ENCODE measurements at places on chromosomes 3 and 15.

- H3K36me3 ChIP-seq, result no peaks in the 10 kb centered on the region
- no peak overlapping the region for H3K27ac ChIP-seq
- no peaks in the 10 kb centered on the region for H3K4me1 ChIP-seq
- no peak overlapping the region for H3K4me3 ChIP-seq
- no peaks in the 10 kb centered on the region for H3K27me3 ChIP-seq
Observed at GRCh38 chr3:62604298-62604697, 230.9 kb upstream of the FEZF2 start.

DNA sequence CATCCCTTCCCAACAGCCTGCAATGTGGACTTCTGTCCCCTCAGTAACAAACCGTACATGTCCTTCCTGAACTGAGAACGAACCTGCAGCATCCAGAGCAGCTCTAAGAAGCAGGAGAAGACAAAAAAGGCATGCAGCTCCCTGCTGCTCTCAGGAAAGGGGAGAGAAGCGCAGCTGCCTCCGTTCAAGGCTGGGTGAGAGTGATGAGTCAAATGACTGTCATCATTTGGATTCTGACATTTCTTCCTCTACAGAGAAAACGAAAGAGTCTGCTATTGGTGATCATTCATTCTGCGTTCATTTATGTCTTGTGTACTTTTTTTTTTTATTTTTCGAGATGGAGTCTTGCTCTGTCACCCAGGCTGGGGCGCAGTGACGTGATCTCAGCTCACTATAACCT lies 677.8 kb downstream of the FHIT start:
- H3K27ac ChIP-seq, result no peak overlapping the region
- peaks cover 7% of the 10 kb centered on the region for H3K27me3 ChIP-seq
- no peaks in the 10 kb centered on the region for H3K36me3 ChIP-seq
- peaks cover 8% of the 10 kb centered on the region for H3K4me1 ChIP-seq
- no peak for ATAC-seq
- no peak overlapping the region for H3K4me3 ChIP-seq

- H3K36me3 ChIP-seq, result no peaks in the 10 kb centered on the region
- H3K4me1 ChIP-seq, result no peaks in the 10 kb centered on the region
- no peak overlapping the region for H3K27ac ChIP-seq
- no peak for ATAC-seq
- no peak overlapping the region for H3K4me3 ChIP-seq
- no peaks in the 10 kb centered on the region for H3K27me3 ChIP-seq
Observed at GRCh38 chr3:18919158-18919557, 229.2 kb upstream of the KCNH8 start.

GRCh38 chr3:128374746-128375445 lies 91.8 kb downstream of the DNAJB8 start:
- H3K27me3 ChIP-seq, result no peaks in the 10 kb centered on the region
- H3K36me3 ChIP-seq, result peaks cover 5% of the 10 kb centered on the region
- ATAC-seq, result peak; percentile 75
- H3K4me3 ChIP-seq, result no peak overlapping the region
- H3K4me1 ChIP-seq, result peaks cover 52% of the 10 kb centered on the region

DNA sequence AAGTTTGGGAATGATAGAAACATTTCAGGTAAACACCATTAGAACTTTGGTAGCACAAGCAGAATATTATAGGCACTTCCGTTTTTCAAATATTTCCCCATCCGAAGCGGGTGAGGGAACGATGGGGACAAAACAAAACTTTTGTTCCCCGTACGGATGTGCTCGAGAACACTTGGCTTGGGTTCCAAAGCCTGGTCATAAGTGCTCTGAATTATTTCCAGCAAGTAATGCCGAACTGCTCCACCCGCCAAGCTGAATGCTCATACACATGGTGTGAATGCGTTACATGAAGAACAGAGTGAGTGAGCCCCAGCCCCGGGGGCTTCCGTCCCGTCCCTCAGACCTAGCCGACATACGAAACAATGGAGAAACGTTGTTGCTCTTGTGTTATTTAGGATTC lies 438.2 kb upstream of the ARRDC4 start:
- H3K4me3 ChIP-seq, result no peak overlapping the region
- no peak overlapping the region for H3K27ac ChIP-seq
- no peaks in the 10 kb centered on the region for H3K27me3 ChIP-seq
- H3K36me3 ChIP-seq, result no peaks in the 10 kb centered on the region

DNA sequence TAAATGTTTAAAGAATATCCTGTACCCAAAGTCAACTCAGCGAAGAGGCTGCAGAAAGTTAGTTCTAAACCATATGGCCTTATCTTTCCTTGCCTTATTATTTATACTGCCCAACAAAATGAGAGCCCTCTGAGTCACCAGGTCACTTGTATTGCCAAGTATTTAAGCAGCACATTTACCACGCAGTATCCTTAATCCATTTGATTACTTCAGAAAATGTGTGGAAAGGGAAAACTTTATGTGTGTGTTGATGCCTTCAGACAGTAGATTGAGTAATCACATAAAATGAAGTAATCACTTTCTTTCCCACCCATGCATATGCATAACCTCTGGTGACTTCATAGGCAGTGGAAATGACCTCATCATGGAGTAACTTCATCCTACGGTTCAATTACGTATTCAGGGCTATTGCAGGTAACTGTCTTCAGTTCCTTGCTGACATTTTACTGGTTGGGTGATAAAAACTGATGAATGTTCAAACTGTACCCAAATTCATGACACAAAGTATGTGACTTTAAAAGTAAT lies 7.5 kb upstream of the CADPS start:
- no peak overlapping the region for H3K4me3 ChIP-seq
- no peak overlapping the region for H3K27ac ChIP-seq
- no peaks in the 10 kb centered on the region for H3K27me3 ChIP-seq
- no peaks in the 10 kb centered on the region for H3K4me1 ChIP-seq
- no peak for ATAC-seq

DNA sequence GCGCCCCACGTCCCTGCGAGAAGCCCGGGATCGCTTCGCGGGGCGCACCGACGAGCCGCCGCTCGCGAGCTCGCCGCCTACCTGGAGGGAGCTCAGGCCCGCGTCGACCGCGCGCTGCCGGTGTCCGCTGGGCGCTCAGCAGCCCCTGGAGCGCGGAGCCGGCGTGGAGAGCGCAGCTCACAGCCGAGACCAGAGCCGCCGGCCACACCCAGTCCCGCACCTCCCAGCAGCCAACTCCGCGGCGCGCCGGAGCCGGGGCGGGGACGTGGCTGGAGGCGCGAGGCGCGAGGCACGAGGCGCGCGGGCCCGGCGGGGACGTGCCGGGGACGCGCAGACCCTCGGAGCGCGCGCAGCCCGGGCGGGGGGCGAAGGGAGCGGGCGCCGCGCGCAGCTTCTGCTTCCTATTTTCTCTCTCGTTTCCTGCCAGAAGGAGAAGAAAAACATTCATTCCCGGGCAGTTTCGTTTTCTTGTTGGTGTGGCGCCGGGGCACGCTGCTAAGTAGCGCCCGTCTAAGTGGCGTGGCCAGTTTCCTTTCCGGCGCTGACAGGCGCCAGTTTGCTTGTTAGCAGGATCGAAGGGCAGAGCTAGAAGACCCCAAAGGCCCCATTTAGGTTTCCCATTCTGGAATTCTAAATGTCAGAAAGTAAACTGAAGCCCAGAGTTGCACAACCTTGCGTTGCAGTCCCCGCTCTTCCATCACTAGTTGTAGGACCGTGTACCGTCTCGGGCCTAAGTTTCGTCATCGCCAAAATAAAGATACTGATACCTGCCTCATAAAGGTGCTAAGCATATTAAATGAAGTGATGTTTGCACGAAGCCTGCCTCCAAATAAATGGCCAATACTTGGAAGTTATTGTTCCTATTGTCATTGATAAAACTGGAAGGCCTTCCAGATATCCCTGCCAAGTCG lies at the start of gene GNB4:
TSS of gene GNB4 (minus strand) at position 206 of the 911 bp plus-strand sequence. CDS start 25,270 bp downstream, outside the sequence.
- ATAC-seq, result peak; percentile 93
- H3K27me3 ChIP-seq, result no peaks in the 10 kb centered on the region
- H3K36me3 ChIP-seq, result peaks cover 19% of the 10 kb centered on the region
- H3K4me1 ChIP-seq, result peaks cover 55% of the 10 kb centered on the region
- H3K27ac ChIP-seq, result peak within 1 kb of the TSS; percentile 86

DNA sequence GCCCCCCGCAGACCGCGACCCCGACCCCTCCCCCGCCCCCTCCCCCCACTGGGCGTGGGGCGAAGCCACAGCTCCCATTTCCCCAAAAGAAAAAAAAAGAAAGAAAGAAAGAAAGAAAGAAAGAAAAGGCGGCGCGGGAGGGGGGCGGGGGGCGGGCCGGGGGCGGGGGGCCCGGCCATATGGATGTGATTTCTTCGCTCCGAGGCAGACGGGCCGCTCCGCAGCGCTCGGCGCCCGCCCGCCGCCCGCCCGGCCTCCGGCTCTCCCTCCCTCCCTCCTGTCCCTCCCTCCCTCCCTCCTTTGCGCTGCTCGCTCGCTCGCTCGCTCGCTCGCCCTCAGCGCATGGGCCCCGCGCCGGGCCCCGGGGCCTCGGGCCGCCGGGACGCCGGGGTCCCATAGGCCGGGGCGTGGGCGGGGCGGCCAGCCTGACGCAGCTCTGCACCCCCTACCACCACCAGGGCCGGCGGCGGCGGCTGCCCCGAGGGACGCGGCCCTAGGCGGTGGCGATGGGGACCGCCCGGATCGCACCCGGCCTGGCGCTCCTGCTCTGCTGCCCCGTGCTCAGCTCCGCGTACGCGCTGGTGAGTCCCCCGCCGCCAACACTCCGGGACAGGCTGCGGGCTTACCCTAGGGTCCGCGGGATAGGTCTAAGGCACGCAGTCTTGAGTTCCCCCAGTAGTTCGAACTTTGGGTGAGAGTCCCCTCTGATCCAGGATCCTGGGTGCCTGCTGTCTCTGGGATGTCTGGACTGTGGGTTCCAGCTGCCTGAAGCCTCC lies 5.7 kb downstream of the PTH1R start:
- ATAC-seq, result peak; percentile 40
- no peak overlapping the region for H3K27ac ChIP-seq
- H3K36me3 ChIP-seq, result no peaks in the 10 kb centered on the region
- H3K4me3 ChIP-seq, result peak overlapping the region; percentile 74

- H3K4me1 ChIP-seq, result peaks cover 70% of the 10 kb centered on the region
- peaks cover 25% of the 10 kb centered on the region for H3K36me3 ChIP-seq
- H3K27ac ChIP-seq, result peak overlapping the region; percentile 99
- H3K27me3 ChIP-seq, result peaks cover 8% of the 10 kb centered on the region
Observed at GRCh38 chr15:70096215-70097062, 1.3 kb downstream of the TLE3 start.

- no peaks in the 10 kb centered on the region for H3K4me1 ChIP-seq
- no peak overlapping the region for H3K4me3 ChIP-seq
- no peaks in the 10 kb centered on the region for H3K36me3 ChIP-seq
- H3K27ac ChIP-seq, result no peak overlapping the region
- no peak for ATAC-seq
Observed at GRCh38 chr15:82091636-82092140, 45.9 kb upstream of the MEX3B start.

DNA sequence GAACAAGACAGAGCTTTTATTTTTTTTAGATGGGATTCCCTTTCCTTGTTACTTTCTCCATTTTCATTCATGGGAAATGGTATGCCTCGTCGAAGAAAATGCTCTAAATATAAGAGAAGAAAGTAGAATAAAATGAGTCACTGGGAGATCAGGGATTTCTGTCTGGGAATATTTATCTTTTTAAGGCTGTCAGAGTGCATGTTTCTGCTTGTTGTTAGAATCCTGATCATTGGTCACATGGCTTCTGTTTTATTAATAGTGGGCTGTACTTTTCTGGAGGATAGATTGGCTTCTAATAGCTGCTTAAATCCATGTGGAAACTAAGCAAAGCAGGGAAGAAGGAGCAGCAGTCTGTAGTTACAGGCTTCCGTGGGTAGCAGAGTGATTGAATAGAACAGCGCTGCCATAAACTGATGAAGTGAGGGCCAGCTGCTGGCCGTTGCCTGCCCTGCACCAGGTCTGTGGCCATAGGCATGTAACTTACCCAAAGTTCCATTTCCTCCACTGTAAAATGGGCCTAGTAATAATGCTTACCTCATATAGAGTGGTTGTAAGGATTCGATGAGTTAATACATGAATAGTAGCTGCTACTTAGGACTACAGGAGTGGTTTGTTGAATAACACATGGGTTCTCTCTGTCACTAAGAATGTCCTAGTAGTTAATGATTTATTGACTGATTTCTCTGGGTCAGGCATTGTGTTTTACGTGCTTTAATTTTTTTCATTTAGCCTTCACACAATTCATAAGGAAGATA lies 289.9 kb downstream of the SATB1 start:
- no peaks in the 10 kb centered on the region for H3K36me3 ChIP-seq
- H3K4me1 ChIP-seq, result no peaks in the 10 kb centered on the region
- no peak for ATAC-seq
- no peak overlapping the region for H3K4me3 ChIP-seq
- no peak overlapping the region for H3K27ac ChIP-seq

DNA sequence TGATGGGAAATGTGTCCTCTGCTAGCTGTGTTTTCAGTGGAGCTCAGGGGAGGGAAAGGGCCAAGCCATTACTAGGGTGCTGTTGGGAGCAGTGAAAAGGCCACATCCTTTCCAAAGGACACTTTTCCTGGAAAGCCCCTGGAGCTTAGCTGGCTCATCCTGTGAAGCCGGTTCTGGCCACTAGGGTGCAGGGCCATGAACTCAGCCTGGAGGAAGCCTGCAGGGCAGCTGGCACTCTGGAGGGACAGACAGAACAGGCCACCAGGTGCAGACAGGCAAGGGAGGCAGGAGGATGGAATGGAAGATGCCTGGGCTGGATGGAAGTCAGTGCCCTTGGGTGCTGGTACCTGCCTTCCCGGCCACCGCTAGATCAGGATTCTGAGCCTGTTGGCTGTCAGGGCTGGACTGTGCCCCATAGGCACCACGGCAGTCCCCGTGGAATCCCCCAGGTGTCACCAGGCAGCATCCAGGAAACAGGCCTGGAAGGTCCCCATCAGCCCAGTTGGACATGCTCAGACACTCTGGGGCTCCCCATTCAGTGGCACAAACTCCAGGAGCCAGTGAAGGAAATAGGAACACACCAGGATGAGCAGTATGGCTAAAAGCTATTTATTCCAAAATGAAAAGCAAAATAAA lies 76.2 kb upstream of the C2CD4B start:
- peaks cover 7% of the 10 kb centered on the region for H3K27me3 ChIP-seq
- no peaks in the 10 kb centered on the region for H3K4me1 ChIP-seq
- H3K27ac ChIP-seq, result no peak overlapping the region
- H3K36me3 ChIP-seq, result no peaks in the 10 kb centered on the region
- no peak for ATAC-seq
- H3K4me3 ChIP-seq, result no peak overlapping the region

DNA sequence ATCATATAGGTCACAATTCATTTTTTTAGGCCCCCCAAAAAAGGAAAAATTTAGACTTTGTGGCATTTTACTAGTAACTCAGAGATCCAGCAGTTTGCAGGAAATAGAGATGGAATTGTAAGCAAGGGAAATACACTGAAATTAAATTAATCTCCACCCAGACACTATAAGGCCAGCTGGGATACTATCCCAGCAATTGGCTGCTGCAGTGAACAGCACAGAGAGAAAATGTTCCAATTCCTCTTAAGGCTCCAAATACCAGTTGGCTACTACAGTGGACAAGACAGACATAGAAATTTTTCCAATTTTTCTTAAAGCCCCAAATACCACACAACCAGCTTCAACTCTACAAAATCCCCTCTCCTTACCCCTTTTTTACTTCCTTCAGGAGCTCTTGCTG lies 78.9 kb downstream of the ULK4 start:
- no peak overlapping the region for H3K4me3 ChIP-seq
- no peak overlapping the region for H3K27ac ChIP-seq
- H3K4me1 ChIP-seq, result no peaks in the 10 kb centered on the region
- H3K36me3 ChIP-seq, result no peaks in the 10 kb centered on the region
- H3K27me3 ChIP-seq, result no peaks in the 10 kb centered on the region

Measured in stimulated activated memory B cell treated with anti-CD40 and anti-IgM and Interleukin-4, amounts not matched to agents 10 μg/mL and 1 μg/mL and 100 μg/mL, for 72 hours (primary cell).